ENCODE measurements at places on chromosomes 3 and 15.

DNA sequence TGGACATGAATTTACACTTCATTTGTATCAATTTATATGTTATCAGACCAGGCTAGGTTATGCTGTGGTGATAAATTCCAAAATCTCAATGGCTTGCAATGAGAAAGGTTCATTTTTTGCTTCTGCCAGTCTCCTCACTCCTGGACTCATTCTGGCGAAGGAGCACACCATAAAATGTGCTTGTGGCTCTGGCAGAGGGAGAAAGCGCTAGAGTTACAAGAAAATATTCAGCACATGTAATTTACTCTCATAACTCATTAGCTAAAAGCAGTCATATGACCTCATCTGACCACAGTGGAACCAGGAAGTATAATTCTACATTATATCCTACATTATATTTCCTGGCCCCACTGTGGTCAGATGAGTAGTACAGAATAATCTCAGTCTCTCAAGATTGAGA, 193.8 kb downstream of the BCHE start:
- no peak for DNase-seq

GRCh38 chr3:63192248-63192647, 85.9 kb upstream of the SYNPR start:
- no peak for DNase-seq

DNA sequence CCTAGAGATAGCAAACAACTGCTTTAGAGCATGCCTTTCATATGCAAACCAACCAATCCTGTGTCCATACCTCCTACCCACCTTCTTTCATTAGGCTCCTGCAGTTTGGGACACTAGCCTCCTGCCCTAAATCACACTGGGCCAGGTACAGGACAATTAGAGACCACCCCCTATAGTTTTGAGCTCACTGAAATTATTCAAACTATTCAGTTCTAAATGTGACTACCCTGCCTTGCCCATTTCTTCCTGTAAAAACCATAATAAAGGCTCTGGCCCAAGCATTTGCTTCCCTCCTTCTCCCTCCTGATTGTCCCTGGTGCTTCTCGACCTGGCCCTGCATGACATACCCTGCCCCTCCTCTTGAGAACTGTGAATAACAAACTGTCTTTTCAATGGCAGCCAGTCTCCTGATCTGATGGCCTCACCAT, 31.4 kb upstream of the LRIG1 start:
- DNase-seq: no peak

DNA sequence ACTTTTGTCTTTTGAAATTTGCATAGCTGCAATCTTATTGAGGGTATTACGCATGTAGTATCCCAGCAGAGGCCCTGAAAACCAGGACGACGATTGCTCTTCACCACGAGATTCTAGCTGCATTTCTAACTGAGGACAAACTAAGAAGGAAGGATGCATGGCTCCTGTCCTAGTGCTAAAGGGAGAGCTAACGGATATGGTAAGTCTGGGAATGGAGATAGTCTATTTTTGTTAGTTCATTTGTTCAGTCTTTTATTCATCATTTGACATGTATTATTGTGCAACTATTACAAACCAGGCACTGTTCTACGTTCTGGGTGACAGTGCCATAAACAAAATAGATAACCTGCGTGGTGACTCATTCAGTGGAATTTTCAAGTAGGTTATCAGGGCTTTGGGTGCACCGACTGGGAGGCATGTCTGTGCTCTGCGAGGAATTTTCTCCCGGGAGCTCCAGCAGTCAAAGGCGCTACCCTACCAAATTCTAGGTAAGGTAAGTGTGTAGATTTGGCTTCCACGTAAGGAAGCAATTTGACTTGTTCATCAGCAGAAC, 51.9 kb upstream of the ETV5 start:
- no peak for DNase-seq

GRCh38 chr3:160114355-160114995, 110.7 kb upstream of the C3orf80 start:
- DNase-seq: no peak

GRCh38 chr3:11764931-11765363, 81.7 kb downstream of the TAMM41 start:
- no peak for DNase-seq

DNA sequence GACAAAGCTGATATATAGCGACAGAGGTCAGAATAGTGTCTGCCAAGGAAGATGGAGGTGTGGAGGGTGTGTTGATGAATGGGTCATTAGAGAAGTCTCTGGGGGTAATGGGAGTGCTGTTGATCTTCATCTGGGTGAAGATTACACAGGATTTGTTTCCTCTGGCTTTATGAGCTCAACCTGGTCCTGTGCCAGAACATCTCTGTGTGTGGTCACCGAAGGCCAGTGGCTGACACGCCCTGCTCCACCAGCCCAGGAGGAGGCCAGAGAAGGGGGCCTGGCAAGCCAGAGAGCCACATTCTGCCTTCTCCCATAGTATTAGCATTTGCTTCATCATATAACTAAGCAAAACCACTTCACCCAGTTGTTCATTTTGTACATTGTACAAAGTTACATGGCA, 121.1 kb downstream of the ZNF621 start:
- DNase-seq: no peak

DNA sequence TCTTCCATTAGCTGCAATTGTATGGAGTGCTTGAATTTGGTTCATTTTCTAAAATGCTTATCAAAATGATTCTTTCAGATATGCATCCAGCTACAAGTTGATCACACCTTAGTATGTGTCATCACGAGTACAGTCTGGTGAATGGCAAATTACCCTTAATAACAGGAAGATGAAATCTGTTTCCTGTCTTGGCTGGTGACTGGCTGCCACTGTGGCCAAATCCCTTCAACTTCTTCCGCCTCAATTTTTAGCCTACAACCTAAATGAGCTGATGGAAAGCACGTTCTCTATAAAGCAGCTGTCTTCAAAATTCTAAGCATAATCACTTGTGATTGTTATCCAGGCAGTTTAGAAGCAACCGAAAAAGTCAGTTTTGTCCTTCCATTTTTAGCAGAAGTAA, 387.1 kb upstream of the NECTIN3 start:
- no peak for DNase-seq

All from effector CD4-positive, alpha-beta T cell (primary cell).